MCF 10A (cell line): ENCODE measurements at places on chromosomes 3 and 15. TPM values are rescaled to one million over a fixed set of nuclear protein-coding genes. Genes with fewer than 3 reads are reported as not detected.

Gene TNIK
- total RNA-seq = 3.4 and 4.3 TPM in 2 replicates

Gene FBXW12
- total RNA-seq = not detected in 2 replicates

Gene DISP2
- 1.8 and 2.1 TPM in 2 replicates for total RNA-seq

Gene GOLGA6A
- not detected in 2 replicates for total RNA-seq

Gene CKMT1B
- total RNA-seq = 10.8 and 19.0 TPM in 2 replicates

Gene SERINC4
- 0.20 TPM in 1 of 2 replicates, not detected in the other for total RNA-seq

Gene B3GALNT1
- 3.0 and 3.6 TPM in 2 replicates for total RNA-seq

Gene HHLA2
- not detected in 2 replicates for total RNA-seq
